Inflammatory macrophage (primary cell): ENCODE measurements at places on chromosomes 6 and 20.

DNA sequence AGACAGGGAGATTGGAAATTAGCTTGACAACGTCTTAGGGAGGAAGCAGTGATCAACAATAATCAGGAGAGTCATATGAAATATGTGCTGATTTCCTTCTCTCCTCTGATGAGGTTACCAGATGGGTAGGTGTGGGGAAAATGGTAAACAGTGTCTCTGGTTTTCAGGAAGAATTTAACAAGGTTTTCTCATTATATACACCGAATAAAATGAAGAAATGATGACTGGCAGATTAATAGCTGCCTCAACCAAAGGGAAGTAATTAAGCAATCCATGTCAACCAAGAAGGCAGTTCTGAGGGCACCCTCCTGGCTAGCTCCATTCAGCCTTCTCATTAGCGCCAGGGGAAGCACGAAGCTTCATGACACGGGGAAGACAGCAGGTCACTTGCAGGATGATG, 12.7 kb upstream of the RAMACL start:
- peak; percentile 76 for DNase-seq

- no peak for DNase-seq
Measured at GRCh38 chr6:35258858-35259193, 709 bp upstream of the ZNF76 start.

GRCh38 chr20:53949319-53949839, 121.0 kb downstream of the BCAS1 start:
- peak; percentile 70 for DNase-seq

GRCh38 chr20:20505554-20505953, 137.7 kb downstream of the INSM1 start:
- DNase-seq, result no peak

DNA sequence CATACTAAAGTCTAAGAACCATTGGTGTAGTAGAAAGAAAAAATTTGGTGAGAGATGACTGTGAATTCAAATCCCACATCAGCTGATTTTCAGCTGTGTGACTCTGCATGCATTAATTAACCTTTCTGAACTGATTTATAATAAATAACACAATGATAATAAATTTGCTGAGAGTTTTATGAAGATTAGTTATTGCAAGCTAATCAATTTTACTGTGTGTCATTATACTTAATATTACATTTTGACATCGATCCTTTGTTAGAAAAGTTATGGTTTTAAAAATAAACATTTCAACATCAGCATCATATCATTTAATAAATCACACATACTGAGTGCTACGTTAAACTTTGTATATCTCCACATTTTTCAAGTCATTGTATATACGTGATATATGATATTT, 599.7 kb upstream of the MMS22L start:
- DNase-seq, result no peak

DNA sequence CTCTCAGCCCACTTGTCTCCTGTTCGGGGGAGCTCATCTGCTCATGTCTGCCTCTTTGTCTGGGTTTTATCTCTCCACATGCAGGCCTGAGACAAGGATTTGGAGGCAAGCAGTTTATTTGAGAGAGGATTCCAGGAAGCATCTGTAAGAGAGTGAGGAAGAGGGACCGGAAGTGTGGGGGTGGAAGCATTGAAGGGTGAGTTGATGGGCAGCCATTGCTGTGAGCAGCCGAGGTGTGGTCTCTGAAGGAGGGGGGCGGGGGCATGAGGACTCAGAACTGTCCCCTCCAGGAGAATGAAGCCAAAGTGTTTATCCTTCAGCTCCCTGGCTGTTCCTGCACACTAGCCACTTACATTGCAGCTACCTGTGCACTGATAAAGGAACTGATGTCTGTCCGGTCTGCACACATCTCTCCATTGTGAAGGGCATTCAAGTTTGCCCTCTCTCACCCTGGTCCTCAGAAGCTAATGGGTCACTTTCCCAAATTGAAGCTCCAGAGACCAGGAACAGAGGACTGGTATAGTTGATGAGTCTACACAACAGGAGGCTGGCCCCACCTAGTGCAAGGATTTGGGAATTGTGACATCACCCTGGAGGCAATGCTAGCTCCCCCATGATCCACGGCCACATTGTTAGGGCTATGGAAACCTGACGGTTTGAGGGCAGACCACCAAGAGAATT, 100.5 kb upstream of the FOXA2 start:
- DNase-seq, result no peak

GRCh38 chr20:47675190-47676142, 109.8 kb downstream of the SULF2 start:
- no peak for DNase-seq
